ENCODE measurements at places on chromosomes 7 and 10. TPM values are rescaled to one million over a fixed set of nuclear protein-coding genes. Genes with fewer than 3 reads are reported as not detected.
A peak's percentile ranks its signal among the peaks of the same experiment; 100 is the strongest.

DNA sequence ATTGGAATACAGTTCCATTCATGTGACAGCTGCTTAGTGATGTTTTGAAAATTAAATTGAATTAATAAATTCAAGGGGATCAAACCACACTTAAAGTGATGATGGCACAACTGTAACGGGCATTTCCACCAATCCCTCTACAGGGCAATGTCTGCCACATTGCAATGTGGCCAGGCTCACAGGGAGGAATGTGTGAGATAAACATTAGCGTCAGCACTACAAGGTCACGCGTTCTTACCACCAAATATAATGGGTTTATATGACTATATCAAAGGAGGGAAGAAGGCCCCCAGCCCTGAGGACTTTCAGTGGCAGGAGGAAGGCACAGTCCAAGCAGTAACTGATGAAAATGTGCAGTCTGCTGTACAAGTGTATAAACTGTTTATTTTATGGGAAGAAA is 31.1 kb upstream of the CELF2 start:
- no peaks in the 10 kb centered on the region for H3K4me1 ChIP-seq
- no peak overlapping the region for H3K27ac ChIP-seq
- H3K36me3 ChIP-seq = no peaks in the 10 kb centered on the region
- H3K4me3 ChIP-seq = no peak overlapping the region
- DNase-seq = no peak

GRCh38 chr10:125247576-125247975 is 87.2 kb upstream of the CTBP2 start:
- H3K36me3 ChIP-seq = no peaks in the 10 kb centered on the region
- H3K4me3 ChIP-seq = no peak overlapping the region
- H3K27me3 ChIP-seq = peaks cover 7% of the 10 kb centered on the region
- no peak for DNase-seq

GRCh38 chr10:44049301-44050015 is 335.4 kb downstream of the CXCL12 start:
- peaks cover 21% of the 10 kb centered on the region for H3K4me1 ChIP-seq
- no peak overlapping the region for H3K4me3 ChIP-seq
- peaks cover 7% of the 10 kb centered on the region for H3K27me3 ChIP-seq
- no peak for DNase-seq

GRCh38 chr10:19606968-19607367 is 209.3 kb upstream of the PLXDC2 start:
- no peak overlapping the region for H3K27ac ChIP-seq
- H3K27me3 ChIP-seq = no peaks in the 10 kb centered on the region
- no peak for DNase-seq
- no peaks in the 10 kb centered on the region for H3K4me1 ChIP-seq

- no peak overlapping the region for H3K27ac ChIP-seq
- H3K27me3 ChIP-seq = no peaks in the 10 kb centered on the region
- no peak overlapping the region for H3K4me3 ChIP-seq
These were observed 22.3 kb downstream of the DENND2A start for GRCh38 chr7:140618306-140618705.

DNA sequence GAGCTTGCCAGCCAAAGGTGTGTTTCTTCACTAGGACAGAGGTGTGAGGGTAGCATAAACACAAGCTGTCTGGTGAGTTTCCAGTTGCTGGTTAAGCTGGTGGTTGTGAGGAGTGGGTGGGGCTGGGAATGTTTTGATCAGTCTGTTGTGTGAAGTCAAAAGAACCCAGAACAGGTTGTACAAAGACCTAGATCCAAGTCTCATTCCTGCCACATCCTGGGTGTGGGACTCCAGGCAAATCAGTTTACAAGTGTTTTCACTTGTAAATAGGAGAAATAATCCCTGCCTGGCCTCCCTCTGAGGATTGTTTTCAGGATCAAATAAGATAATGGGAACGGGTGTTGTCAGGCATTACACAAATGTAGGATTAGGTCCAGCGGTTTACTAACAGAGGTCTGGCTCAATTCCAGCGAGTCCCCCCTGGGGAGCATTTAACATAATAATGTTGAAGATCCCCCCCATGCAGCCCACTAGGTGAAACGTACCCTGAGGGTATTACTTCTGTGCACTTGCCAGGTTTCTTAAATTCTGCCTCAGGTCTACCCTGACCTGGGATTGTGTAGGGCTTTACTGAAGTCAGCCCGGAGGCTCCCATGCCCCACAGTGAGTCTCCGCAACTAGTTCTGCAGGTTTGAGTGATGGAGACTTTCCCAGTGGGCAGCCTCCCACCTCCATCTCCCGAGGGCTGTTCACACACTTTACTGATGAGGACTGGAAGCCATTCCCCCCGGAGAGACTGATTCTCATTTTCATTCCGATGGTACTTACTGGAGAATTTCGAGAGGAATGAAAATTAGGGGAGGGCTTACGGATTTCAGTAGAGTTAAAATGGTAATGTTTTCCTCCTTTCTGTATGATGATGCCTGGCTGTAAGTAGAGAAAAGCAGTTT is 2.7 kb upstream of the FRAT2 start:
- H3K27me3 ChIP-seq = no peaks in the 10 kb centered on the region
- H3K27ac ChIP-seq = peak overlapping the region; percentile 47
- no peak for DNase-seq
- H3K4me3 ChIP-seq = no peak overlapping the region
- no peaks in the 10 kb centered on the region for H3K36me3 ChIP-seq
- H3K4me1 ChIP-seq = peaks cover 26% of the 10 kb centered on the region

GRCh38 chr7:157405501-157405900 is 68.7 kb downstream of the DNAJB6 start:
- peak overlapping the region; percentile 36 for H3K27ac ChIP-seq
- H3K27me3 ChIP-seq = no peaks in the 10 kb centered on the region
- DNase-seq = no peak
- H3K36me3 ChIP-seq = peaks cover 30% of the 10 kb centered on the region

The CDHR3 gene
- 1.2 TPM for polyA plus RNA-seq

The NANOS1 gene
- polyA plus RNA-seq = 2.1 TPM

The CYP2W1 gene
- 0.05 TPM for polyA plus RNA-seq

The ST8SIA6 gene
- polyA plus RNA-seq = not detected

The PNLIPRP1 gene
- not detected for polyA plus RNA-seq

The IFIT1B gene
- polyA plus RNA-seq = not detected

The HOXA9 gene
- polyA plus RNA-seq = 9.0 TPM

The TMEM229A gene
- polyA plus RNA-seq = not detected

The SPDYE16 gene
- polyA plus RNA-seq = not detected

Data from keratinocyte (primary cell).